RWPE1 (cell line): ENCODE measurements at places on chromosomes 12 and 14.
A peak's percentile ranks its signal among the peaks of the same experiment; 100 is the strongest.

- peak; percentile 72 for DNase-seq
Measured at GRCh38 chr12:6735448-6736191, 11.8 kb downstream of the COPS7A start.

DNA sequence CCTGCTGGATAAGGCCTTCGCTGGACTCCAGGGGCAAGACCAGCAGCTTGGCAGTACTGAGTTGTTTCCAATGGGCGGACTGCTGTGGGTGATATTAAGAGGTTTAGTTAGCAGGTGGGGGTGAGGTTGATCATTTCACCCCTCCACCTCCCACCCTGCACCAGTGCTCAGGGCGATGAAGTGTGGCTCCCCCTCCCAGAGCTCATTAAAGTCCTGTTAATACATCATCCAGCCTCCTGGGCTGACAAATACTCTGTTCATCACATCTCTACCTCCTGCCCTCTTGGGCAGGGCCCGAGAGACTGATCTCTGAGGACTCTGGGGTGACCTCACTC, 2.4 kb upstream of the FIGNL2 start:
- DNase-seq, result no peak

GRCh38 chr14:81537193-81537592, 3.5 kb upstream of the SEL1L start:
- DNase-seq, result no peak

DNA sequence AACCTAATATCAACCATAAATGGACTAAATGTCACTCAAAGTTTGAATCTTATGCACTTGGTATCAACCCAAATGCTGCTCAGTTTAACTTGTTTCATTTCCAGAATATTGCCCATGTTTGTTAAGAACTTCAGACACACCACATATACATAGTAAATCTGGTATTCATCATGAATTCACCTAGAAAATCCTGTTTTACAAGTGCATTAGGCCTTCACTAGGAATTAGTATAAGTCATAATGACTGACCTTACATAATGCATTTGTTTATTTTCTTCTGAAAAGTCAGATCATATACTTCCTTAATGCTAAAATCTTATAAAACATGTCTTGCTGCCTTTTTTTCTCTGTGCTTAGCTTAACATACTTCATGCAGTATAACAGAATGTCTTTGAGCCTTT, 66.1 kb downstream of the ABCD2 start:
- DNase-seq, result no peak

DNA sequence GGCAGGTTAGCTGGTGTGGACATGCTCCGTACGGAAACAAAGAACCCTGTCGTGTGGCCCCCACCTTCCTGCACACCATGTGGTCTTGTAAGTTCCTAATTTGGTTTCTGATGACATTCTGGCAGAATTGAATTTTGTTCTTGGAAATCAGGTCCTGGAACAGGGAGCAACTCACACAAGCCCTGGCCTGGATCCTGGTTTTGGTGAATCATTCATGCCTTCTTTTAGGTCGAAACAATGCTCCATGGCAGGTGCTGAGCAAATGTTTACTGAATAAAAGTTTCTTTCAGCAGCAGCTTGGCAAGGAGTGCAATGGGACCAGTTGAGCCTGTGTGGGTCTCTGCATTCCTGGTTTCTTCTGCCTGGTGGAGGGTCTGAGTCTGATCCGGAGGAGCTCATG, 978.4 kb downstream of the BCL11B start:
- no peak for DNase-seq

GRCh38 chr14:105484069-105484996, 2.4 kb upstream of the CRIP1 start:
- no peak for DNase-seq

DNA sequence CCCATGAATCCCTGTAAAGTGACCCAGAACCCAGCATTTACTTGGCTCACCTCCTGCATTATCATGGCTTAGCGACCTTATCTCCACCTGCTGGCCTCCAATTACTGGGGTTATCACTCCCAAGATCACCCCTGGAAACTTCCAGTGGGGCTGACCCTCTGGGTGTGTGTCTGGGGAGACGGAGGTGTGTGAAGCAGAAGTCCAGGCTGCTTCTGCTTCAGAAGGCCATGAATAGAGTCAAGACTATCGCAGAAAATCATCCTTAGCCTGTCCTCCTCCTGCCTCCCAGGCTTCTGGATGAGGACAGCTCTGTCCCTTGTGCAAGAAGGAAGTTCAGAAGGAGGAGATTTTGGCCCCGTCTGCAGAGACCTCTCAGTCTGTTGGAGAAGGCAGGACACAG, 408 bp upstream of the KRT72 start:
- DNase-seq, result no peak

- no peak for DNase-seq
Measured at GRCh38 chr12:121543786-121544185, 37.0 kb downstream of the KDM2B start.

DNA sequence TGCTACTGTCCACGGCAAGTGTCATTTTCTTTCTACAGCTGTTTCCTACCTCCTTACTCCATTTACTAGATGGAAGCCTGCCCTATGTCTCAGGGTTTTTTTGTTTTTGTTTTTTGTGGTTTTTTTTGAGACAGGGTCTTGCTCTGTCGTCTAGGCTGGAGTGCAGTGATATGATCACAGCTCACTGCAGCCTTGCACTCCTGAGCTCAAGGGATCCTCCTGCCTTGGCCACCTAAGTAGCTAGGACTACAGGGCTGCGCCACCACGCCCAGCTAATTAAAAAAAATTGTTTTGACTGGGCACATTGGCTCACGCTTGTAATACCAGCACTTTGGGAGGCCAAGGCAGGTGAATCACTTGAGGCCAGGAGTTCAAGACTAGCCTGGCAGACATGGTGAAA, 14.7 kb downstream of the TUBA1A start:
- DNase-seq, result no peak

DNA sequence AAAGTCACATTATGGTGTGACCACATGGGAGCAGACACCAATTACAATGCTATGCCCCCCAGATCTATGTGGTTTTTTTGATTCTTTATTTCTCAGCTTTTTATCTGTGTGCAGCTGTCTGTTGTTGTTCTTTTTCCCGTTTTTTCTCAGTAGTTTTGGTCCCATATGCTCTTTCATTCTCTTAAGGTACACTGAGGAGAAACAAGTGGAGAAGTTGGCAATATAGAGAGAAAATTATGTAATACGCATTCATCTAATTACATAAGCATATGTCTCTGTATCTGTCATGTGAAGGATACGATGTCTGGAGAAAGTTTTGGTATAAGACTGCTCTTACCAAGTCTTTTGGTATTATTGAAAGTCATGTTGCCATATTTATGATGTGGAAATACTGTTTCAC, 819.0 kb downstream of the NRXN3 start:
- DNase-seq, result no peak

DNA sequence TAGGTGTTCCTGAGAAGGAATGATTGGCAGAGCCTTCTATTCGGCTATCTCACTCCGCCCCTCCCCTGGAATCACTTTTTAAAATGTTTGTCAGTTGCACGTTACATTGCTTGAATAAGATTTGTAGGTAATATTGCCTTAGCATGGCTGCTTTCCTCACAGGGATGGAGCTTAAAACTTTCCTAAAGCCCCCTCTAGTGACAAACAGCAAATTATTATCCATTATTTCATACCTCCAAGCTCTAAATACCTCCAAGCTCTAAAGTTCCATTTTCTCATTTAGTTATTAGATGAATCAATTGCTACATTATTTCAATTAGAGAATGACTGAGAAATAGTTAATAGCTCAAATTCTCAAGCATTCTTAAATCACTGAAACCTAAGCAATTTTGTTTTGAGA, 5.1 kb upstream of the SPATA7 start:
- DNase-seq, result no peak

- no peak for DNase-seq
Measured at GRCh38 chr12:6850796-6851152, 312 bp downstream of the CDCA3 start.

- DNase-seq, result no peak
Measured at GRCh38 chr14:75910048-75910447, 71.7 kb downstream of the TGFB3 start.

DNA sequence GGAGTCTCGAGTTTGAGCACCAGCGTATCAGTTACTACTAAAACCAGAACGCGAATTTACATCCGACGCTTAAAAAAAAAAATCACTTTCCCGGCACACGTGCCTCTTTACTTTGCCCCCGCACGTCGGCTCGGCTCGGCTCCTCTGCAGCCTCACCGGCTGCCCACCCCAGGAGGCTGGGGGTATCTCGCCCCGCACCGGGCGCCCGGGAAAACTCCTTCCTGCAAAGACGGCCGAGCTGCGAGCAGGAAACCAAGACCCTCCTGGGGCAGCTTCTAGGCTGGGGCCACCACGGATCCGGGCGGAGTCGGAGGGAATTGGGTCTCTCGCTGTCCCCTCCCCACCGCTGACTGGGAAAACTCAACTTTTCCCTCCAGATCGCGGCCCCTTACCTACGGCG, 610 bp downstream of the VSIG10 start:
- peak; percentile 22 for DNase-seq

GRCh38 chr14:83184531-83184930, 1650.9 kb upstream of the SEL1L start:
- no peak for DNase-seq

- peak; percentile 1 for DNase-seq
Measured at GRCh38 chr12:29270446-29270845, 110.5 kb downstream of the ERGIC2 start.

DNA sequence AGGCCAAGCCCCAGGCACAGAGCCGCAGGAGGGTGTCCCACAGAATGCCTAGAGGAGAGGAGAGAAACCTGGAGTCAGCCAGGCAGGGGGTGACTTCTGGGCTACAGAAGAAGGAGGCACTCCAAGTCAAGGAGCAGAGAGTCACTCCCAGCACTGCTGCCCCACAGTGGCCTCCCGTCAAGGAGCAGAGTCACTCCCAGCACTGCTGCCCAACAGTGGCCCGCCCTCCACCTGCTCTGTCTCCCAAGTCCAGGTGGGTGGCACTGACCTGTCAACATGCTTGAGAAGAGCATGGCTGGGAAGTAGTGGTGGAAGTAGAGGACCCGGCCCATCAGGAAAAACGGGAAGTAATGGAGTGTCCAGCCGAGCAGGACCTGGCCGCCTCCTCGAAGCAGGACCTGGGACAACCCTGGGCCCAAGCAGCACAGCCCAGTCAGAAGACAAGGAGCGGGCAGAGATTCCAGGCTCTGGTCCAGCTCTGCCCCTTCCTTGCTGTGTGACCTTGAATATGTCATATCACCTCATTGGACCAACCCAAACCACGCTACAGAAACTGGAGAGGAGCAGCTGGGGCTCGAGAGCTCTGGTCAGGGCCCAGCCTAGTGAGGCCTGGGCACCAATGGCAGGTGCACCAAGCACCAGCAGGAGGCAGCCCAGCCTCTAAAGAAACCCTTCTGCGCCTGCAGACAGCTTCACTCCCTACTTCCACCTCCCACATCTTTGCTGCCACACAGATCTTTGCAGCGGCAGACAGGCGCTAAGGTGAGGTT, 7.6 kb upstream of the NGB start:
- no peak for DNase-seq

GRCh38 chr12:67517181-67517887, 131.2 kb upstream of the DYRK2 start:
- DNase-seq, result peak; percentile 90

DNA sequence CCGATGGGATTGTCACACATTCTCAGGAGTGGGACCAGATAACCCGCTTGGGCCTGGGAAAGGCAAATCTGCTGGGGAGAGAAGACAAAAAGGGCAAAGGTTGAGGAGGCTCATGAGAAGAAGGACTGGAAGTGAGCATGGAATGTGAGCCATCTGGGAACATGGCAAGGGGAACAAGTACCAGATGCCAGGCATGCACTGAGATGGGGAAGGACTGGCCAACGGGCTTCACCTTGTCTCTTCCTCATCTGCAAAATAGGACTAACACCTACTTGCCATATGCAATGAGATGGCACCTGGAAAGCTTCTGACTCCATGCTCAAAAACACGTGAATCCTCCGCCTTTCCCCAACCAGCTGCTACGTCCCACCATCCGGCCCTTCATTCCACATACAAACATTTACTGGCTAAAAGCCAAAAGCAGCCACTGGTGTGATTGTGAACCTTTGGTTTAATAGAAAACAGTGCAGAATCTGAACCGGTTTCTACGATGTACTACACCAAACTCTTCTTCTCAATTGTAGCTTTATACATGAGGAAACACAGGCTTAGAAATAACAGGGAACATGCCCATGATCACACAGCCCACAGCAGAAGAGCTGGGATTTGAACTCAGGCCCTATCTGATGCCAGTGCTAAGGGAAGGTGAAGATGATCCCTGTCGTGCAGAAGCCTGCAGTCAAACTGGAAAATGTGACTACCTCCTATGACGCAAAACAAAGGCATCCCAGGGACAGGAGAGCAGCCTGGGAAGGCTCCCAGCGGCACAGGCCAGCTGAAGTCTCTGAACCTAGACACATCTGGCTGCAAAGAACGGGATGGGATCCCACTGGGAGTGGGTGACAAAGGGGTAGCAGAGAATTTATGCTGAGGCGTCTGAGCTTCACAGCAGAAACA, 112.1 kb downstream of the TTC7B start:
- no peak for DNase-seq

- no peak for DNase-seq
Measured at GRCh38 chr12:21638054-21638891, 19.4 kb downstream of the LDHB start.

DNA sequence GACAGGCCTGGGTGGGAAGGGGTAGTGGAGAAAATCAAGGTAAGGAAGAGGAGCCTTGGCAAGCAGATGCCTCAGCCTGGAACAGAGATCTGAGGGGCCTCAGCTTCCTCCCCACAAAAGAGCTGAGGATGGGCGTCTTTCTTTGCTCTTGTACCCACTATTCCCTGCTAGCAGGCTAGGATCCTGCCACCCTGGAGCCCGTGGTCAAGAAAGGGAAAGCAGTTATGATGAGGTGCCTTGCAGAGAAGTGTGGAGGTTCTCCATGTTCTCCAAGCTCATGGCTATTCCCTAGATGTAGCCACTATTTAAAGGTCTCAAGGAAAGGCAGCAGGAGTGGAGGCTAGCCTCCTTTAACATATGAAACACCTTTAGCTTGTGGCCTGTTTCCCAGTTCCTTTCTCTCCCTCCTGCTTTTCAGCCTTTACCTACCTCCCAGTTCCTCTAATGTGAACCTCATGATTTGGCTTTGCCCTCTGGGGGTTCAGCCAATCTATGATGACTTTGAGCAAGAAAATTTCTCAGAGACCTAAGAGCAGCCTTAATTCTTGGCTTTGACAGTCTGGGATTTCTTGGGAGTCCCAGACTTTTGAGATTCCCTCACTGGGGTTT, 1.1 kb downstream of the IKZF4 start:
- DNase-seq, result no peak

DNA sequence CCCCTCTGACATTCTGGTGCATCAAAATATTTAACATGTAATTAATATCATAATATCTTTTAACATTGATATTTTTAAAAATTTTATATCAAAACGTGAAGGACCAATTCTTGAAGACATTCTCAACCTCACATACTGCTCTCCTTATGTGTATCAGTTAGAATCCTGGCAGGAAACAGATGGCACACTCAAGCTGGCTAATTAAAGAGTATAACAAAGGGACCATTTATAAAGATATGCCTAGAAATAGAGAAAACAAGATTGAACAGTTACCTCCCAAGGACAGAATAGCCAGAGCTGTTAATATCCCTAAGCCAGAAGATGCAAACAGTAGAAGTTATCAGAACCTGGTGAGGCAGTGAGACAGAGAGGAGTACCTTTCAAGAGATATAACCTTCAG, 368.7 kb downstream of the NELL2 start:
- no peak for DNase-seq

- peak; percentile 83 for DNase-seq
Measured at GRCh38 chr14:53011053-53011462, 60.2 kb upstream of the FERMT2 start.

- no peak for DNase-seq
Measured at GRCh38 chr12:53586745-53587144, 39.4 kb downstream of the ATF7 start.

GRCh38 chr14:71430321-71430677, 501.9 kb upstream of the RGS6 start:
- DNase-seq, result no peak

- DNase-seq, result peak; percentile 74
Measured at GRCh38 chr12:63978519-63978918, 134.0 kb downstream of the SRGAP1 start.
